ENCODE measurements at places on chromosomes 1 and 21.

DNA sequence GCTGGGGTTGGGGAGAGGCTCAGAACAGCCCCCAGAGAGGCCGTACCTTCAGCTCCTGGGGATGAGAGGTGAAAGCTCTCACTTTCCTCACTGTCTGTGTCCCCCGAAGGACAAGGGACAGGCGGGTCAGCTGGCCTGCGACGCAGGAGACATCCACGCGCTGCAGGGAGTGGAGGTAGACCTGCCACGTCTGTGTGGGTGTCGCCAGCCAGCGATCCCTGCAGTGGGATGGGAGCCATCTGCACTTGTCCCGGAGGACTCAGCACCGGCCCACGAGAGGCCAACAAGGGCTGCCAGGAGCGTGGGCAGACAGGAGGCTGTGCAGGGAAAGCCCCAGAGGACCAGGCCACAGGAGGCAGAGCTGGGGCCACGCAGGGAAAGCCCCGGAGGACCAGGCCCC lies 127.2 kb downstream of the NPHP4 start:
- DNase-seq: no peak

DNA sequence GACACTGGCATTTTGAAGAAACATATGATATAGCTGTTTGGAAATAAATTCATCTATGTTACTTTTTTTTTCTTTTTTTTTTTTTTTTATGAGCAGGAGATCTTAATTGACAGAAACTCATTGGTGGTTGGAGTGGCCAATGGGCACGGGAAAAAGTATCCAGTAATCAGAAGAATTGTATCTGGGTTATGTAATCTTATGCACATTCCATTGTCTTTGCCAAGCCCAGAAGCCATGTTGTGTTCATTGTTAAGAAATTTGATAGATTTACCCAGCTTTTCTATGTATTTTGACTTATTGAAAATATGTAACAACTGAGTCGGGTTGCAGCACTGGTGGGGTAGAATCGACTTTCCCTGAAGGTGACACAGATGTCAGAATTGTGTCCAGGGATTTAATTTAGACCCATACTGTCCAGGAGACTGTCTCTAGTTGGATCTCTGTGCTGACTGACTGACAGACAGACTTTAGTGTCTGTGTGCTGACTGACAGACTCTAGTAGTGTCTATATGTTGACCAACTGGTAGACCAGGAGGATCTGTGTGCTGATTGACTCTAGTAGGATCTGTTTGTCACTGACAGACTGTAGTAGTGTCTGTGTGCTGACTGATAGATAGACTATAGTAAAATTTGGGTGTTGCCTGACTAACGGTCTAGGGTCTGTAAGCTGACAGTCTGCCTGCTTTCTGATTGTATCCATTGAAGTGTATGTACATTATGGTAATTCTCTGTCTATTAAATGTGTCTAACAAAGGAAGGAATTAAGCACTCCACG lies 12.3 kb upstream of the C4BPB start:
- DNase-seq: no peak

GRCh38 chr1:200400556-200400955 lies 9.3 kb downstream of the ZNF281 start:
- no peak for DNase-seq

DNA sequence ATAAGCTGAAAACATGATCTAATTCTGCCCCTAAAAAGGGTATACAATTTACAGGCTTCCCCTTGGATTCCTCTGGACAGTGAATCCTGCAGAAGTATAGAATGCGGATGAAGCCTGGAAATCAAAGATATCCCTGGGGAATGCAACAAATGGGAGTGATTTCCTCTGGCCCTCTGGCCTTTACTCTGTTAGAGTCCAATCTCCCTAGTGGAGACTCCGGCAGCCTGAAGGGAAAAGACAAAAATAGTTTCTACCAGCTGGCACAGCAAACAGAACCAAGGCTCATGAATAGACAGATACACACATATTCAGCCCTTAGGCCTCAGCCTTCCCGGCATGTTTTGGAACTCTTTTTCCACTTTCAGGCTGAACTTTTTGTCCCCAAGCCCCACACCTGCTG lies 3.9 kb upstream of the LRRC52 start:
- no peak for DNase-seq

GRCh38 chr1:184356891-184357290 lies 29.9 kb upstream of the C1orf21 start:
- no peak for DNase-seq

Data from AG04449 (cell line).